ENCODE measurements at places on chromosomes 4 and X. TPM values are rescaled to one million over a fixed set of nuclear protein-coding genes. Genes with fewer than 3 reads are reported as not detected.

GRCh38 chrX:39011454-39012221, 210.4 kb downstream of the MID1IP1 start:
- DNase-seq: no peak

DNA sequence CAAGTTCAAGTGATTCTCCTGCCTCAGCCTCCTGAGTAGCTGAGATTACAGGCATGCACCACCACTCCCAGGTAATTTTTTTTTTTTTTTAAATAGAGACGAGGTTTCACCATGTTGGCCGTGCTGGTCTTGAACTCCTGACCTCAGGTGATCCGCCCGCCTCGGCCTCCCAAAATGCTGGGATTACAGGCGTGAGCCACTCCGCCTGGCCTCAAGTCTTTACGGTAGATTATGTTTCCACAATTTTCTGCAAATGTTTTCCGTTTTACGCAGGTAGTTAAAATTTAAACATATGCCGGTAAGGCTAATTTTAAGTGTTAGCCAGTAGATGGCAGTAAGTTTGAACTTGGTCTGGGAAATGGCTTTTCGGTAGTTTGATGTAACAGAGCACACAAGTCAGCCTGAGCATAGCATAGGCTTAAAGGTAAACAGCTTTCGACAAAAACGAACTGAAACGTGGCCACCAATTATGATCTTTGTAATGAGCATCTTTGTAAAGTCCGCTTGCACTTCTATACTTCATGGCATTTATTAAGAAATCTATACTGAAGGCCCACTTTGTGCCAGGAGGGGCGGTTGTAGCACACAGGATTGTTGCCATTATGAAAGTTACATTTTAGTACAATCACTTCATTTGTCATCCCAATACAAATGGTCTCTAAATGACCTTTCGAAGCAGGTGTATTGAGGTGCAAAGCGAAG, 31.1 kb downstream of the CCKAR start:
- DNase-seq: no peak

DNA sequence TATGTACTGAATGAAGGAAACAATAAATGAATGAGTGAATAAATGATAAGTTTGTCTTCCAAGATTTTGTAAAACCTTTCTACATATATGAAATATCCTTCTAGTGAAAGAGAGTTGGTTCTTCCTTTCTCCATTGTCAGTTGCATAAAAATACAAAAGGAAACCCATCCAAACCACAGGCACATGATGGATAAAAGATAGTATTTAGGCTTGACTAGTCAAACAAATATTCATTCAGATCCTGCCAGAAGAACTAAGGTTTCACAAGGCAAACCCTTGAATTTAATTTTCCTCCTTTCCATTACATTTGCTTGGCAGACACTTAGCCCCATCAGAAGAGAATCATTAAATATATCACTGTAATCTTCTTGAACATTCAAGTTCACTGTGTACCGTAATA, 208.4 kb downstream of the COL25A1 start:
- DNase-seq: no peak

DNA sequence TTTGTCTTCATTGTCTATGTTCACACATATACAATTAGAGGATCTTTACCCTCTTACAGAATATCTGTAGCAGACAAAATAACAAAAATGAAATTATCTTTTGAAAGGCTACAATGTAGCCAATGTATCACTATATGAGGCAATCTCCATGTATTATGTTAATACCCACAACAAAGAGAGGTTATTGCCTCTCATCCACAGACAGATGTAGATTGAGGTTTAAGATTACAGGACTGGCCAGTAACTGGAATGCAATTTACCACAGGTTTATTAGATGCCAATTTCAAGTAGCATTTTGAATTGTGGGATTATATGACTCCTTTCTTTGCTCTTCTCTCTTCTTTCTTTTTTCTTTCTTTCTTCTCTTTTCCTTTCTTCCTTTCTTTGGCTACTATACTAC, 242.6 kb downstream of the ANKRD50 start:
- DNase-seq: no peak

The SHOX gene
- 0.03 TPM for polyA plus RNA-seq

The PDLIM3 gene
- 2,553 TPM for polyA plus RNA-seq

The PPID gene
- 49.8 TPM for polyA plus RNA-seq

The JCHAIN gene
- 0.13 TPM for polyA plus RNA-seq

Data from psoas muscle (tissue), 8 donors.